RPMI7951 (cell line): ENCODE measurements at places on chromosomes 16 and 17. TPM values are rescaled to one million over a fixed set of nuclear protein-coding genes. Genes with fewer than 3 reads are reported as not detected.

DNA sequence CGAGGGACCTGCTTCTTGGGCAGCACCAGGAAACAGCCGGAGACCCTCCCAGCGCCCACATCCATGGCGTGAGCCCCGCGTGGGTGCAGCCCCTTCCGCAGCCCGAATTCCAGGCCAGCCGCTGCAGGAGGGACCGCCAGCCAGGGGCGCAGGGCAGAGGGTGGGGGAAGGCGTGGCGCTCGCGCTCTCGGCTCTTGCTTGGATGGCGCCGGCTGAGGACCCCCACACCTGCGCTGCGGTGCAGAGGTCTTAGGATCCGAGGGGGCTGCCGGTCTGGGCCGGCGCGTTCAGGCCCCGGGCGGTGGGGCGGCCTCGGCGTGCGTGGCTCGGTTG lies 28.8 kb downstream of the ACTG1 start:
- no peak for DNase-seq

DNA sequence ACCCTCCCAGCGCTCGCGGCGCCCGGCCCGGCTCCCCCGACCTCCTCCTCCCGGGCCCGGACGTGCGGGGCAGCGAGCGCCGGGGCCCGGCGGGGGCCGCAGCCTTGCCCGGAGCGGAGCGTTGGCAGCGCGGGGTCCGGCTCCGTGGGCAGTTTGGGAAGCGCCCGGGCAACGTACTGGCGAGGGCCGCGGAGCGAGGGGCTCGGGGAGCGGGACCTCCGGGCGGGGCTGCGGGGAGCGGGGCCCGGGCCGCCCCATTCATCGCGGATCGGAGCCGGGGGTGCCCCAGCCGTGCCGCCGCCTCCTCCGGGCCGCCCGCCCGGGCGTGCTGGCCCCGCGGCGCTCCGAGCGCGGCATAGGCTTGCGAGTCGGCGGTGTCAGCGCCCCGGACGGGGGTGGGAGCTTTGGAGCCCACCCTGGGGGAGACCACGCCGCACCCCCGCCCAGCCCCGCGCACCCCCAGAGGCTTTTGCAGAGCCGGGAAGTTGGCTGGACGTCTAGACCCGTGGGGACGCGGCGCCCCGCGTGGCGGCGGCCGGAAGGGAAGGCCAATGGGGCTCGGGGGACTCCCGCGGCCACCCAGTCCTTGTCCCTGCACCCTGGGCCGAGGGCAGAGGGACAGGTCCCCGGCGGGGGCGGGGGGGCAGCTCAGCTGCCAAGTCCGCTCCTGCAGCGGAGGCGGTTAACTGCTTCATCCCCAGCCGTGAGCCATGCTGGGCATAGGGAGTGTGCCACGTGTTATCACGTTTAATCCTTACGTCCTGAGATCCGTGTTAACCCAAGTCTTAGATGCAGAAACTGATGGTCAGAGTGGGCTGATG lies 852 bp downstream of the ZNF469 start:
- peak; percentile 54 for DNase-seq

DNA sequence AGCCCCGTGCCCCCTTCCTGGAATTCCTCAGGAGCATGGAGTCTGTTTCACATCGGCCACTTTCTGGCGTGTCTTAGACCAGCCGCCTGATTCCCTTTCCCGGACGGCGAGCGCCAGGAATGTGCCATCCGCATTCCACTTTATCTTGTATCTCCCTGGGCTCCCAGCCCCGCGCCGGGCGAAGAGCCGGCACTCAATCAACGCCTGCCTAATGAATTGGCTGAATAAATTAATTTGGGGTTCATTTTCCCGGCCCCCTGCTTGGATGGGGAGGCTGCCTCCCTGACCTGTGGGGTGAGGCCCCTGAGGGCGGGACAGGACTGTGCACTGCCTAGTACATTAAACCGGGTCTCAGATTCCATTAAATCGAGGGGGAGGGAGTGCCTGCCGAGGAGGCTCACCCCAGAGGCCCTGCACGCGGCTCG lies 282.3 kb upstream of the TNRC6C start:
- no peak for DNase-seq

- no peak for DNase-seq
Observed at GRCh38 chr17:59607817-59608403, 11.8 kb upstream of the CLTC start.

DNA sequence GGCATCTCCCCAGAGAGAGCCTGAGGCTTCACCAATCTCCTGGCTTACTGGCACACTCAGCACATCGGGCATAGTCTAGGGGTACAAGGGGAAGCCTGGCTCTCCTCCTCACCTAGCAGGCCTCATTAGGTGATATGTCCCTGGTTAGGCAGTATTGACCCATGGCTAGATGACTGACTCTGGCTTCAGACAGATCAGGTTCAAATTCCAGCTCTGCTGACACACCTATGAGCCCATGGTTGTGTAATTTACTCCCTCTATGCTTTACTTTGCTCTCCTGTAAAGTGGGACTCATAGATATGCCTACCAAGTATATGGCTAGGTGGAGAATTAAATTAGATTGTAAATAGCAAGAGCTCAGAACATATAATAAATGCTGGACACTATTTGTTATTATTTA lies 157.3 kb upstream of the IRX3 start:
- DNase-seq, result no peak

- DNase-seq, result no peak
Observed at GRCh38 chr16:83681381-83681956, 126.3 kb upstream of the HSBP1 start.

DNA sequence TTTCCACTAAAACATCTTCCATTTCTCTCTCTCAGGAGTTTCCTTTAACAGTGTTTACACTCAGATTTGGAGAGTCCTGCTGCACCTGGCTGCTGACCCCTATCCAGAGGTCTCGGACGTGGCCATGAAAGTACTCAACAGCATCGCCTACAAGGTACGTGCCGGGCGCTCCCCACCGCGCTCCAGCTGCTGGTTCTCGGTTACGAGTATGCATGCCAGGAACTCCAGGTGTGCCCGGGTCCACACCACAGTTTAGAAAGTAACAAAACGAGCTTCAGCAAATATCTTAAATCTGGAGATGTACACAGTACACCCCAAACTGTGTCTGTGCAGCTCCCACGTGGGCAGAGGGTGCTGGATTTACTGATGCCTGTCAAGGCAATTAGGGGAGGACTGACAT lies 82.9 kb upstream of the CHMP6 start:
- DNase-seq, result no peak

GRCh38 chr16:64907844-64908243 lies 214.0 kb downstream of the CDH11 start:
- no peak for DNase-seq

DNA sequence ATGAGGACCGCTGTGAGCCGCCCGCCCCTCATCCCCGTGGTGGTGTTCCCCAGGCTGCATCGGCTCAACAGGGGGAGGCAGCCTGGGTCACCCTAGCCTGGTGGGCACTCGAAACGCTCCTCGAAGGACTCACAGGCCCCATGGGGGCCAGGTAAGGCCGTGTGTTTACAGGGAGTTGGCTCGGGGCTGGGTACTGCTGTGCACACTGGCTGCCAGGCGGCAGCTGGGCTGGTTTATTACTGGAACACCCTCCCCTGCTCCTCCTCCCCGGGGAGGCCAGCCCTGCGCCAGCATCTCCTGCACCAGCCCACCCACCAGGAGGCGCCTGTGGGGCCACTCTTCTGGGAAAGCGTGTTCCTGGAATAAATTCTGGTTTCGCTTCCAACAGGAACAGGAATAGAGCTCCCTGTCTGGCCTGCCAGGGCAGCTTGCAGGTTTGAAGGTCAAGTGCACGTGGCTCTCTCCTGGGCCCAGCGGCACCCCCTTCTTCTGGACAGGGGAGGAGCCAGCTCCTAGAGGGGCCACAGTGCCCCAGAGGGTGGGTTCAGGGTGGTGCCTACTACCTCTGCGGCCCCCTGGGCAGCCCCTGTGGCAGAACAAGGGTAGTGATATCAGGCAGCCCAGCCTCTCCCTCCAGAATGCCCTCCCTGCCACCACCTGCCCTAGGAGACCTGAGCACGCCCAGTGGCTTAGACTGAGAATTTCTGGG lies 11.3 kb downstream of the MCRIP1 start:
- peak; percentile 29 for DNase-seq

DNA sequence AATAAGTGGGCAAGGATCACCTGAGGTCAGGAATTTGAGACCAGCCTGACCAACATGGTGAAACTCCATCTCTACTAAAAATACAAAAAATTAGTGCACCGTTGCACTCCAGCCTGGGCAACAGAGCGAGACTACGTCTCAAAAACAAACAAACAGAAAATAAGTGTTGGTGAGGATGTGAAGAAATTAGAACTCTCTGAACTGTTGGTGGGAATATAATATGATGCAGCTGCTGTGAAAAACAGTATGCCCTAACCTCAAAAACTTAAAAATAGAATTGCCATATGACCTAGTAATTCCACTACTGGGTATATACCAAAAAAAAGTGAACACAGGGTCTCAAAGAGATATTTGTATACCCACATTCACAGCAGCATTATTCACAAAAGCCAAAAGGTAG lies 26.1 kb downstream of the GLG1 start:
- no peak for DNase-seq

GRCh38 chr16:24490866-24491265 lies 48.5 kb upstream of the RBBP6 start:
- no peak for DNase-seq

DNA sequence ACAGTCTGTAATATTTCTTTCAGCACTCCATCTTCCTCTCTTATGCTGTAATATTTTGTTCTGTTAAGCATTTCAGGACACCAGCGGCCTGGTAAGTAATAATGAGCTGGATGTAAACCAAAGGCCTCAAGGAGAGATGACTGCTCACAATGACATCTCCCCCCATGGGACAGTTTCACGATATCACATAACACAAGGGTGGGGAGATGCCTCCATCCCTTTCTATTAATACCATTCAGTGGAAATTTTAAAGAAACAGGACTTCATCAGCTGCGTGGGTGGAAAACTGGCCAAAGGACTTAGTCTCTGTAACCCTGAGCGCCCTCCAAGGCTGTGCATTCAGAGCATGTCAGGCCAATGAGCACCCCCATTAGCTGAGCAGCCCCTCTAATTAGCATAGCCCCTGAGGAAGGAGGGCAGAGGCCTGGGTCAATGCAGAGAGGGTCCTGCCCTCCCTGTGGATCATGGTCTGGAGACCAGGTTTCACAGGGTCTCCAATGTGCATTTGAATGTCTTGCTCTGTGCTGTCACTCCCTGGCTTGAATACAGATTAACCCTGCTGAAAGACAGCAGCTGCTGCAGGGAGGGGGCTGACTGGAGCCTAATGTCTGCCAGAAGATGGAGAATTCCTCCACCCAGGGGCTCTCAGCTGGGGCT lies 156.4 kb downstream of the HS3ST2 start:
- DNase-seq, result no peak

- DNase-seq, result no peak
Observed at GRCh38 chr16:31134625-31135534, 647 bp downstream of the PRSS8 start.

GRCh38 chr16:71263582-71263981 lies 25.6 kb downstream of the CMTR2 start:
- DNase-seq, result no peak

FKBP10 gene
- total RNA-seq, result 115 and 133 TPM in 2 replicates

C17orf50 gene
- total RNA-seq, result not detected in 2 replicates

C16orf46 gene
- total RNA-seq, result 0.60 and 4.1 TPM in 2 replicates

OR4D1 gene
- total RNA-seq, result not detected in 2 replicates

NPIPB2 gene
- total RNA-seq, result 1.3 and 5.0 TPM in 2 replicates

ELOB gene
- total RNA-seq, result 349 and 387 TPM in 2 replicates
